Activated CD4-positive, alpha-beta memory T cell treated with anti-CD3 and anti-CD28 coated beads for 36 hours (primary cell): ENCODE measurements at places on chromosomes 12 and 14. TPM values are rescaled to one million over a fixed set of nuclear protein-coding genes. Genes with fewer than 3 reads are reported as not detected.

LMNTD1 gene
- not detected for total RNA-seq

RDH5 gene
- 7.0 TPM for total RNA-seq

RNASE3 gene
- not detected for total RNA-seq

KRT78 gene
- not detected for total RNA-seq

DDHD1 gene
- 40.6 TPM for total RNA-seq

SYNDIG1L gene
- not detected for total RNA-seq

FITM1 gene
- total RNA-seq = 0.86 TPM

DNA sequence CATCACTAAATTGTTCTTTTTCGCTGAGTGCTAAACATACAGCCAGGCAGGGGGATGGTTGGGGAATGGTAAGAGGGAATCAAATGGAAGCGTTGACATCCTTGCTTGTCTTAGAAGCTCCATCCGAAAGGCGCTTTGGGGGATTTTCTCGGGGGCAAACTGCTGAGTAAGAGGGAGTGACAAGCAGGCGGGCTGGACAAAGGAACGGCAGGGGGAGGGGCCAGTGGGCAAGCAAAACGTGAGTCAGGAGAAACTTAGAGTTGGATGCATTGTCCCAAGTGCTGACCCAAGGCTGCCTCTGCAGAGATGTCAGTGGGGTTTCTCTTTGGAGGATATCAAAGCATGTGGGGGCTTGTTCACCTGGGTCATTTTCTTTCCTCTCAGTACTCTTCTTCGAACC is 480.5 kb downstream of the VRK1 start:
- no peak for DNase-seq
- no peak overlapping the region for H3K27ac ChIP-seq
- peaks cover 13% of the 10 kb centered on the region for H3K4me1 ChIP-seq

DNA sequence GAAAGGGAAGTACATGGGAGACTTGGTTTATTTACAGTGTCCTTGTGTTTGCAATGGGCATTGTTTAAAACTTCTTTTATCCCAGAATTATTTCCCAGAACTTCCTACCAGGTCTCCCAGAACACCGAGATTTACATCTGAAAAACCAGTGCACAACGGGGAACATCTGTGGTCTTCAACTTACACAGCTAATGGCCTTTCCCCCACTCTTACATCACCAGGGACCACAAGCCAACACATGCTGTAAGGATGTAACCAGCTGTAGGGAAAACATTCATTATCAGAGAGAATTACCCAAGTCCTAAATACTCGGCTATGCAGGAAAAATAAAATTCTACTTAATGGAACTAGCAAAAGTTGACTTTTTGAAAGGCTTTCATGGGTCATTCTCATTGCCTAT is 267.6 kb downstream of the DUSP6 start:
- peaks cover 1% of the 10 kb centered on the region for H3K36me3 ChIP-seq
- no peak for DNase-seq
- H3K27ac ChIP-seq = no peak overlapping the region
- H3K27me3 ChIP-seq = peaks cover 6% of the 10 kb centered on the region

DNA sequence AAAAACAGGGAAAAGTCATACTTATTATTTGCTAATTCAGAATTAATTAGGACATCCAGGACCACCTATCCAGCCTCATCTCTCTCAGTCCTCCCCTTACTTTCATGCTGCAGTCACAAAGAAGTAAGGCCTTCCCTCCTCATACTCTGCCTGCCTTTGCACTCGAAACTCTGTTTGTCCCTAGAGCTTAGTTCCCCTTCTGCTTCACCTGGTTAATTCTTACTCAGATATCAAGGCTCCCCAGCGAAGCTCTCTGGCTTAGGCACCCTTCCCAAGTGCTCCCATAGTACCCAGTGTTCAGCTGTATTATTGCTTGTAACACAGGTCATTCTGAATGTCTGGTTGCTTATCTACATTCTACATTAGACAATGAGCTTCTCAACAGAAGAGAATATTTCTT is 81.3 kb downstream of the ERGIC2 start:
- no peak for DNase-seq
- H3K4me3 ChIP-seq = no peak overlapping the region
- H3K4me1 ChIP-seq = no peaks in the 10 kb centered on the region
- H3K36me3 ChIP-seq = no peaks in the 10 kb centered on the region

DNA sequence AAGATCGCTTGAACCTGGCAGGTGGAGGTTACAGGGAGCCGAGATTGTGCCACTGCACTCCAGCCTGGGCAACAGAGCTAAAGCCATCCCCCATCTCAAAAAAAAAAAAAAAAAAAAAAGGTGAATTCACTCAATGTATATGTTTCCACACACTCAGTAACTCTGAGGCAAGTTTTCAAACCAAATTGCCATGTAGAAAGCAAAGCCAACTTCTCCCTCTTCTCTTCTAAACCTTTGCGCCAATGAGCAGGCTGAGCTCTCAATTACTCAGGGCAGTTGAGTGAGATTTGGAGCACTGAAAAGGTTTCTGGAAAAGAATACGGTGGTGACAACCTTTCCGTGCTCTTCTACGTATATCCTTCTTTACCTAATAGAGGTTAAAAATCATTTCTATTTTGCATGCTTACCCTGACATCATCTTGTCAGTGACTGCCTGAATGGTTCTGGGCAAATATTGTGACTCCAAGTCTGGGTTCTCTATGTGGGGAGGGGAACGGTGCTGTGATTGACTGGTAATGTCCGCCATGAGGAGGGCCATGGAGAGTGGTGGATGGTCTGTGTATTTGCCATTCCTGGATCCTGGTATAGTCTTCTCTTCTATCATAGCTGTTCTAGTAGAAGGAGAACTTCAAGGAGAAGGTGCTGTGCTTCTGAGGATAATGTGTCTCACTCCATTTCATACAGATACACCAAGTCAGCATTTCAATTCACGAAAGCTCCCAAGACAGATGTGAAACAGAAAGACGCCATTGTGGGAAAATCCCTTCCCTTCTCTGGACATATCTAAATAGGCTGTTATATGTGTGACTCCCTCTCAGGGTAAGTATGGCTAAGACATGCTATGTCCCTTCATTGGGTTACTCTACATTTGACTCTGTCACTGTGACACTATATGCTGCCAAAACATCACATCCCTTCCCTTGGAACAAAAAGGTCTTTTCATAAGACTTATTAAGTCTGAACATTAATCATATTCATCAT is 46.2 kb upstream of the MED13L start:
- no peaks in the 10 kb centered on the region for H3K27me3 ChIP-seq
- H3K27ac ChIP-seq = no peak overlapping the region
- no peak for DNase-seq
- no peaks in the 10 kb centered on the region for H3K36me3 ChIP-seq

GRCh38 chr12:3646561-3647241 is 106.2 kb downstream of the CRACR2A start:
- H3K27ac ChIP-seq = no peak overlapping the region
- DNase-seq = no peak
- no peaks in the 10 kb centered on the region for H3K27me3 ChIP-seq
- peaks cover 22% of the 10 kb centered on the region for H3K36me3 ChIP-seq
- no peak overlapping the region for H3K4me3 ChIP-seq
- H3K4me1 ChIP-seq = no peaks in the 10 kb centered on the region

GRCh38 chr12:34402228-34402898 is 380.1 kb downstream of the ALG10 start:
- no peaks in the 10 kb centered on the region for H3K4me1 ChIP-seq
- H3K27me3 ChIP-seq = no peaks in the 10 kb centered on the region
- DNase-seq = peak; percentile 5
- no peak overlapping the region for H3K4me3 ChIP-seq
- H3K36me3 ChIP-seq = no peaks in the 10 kb centered on the region

DNA sequence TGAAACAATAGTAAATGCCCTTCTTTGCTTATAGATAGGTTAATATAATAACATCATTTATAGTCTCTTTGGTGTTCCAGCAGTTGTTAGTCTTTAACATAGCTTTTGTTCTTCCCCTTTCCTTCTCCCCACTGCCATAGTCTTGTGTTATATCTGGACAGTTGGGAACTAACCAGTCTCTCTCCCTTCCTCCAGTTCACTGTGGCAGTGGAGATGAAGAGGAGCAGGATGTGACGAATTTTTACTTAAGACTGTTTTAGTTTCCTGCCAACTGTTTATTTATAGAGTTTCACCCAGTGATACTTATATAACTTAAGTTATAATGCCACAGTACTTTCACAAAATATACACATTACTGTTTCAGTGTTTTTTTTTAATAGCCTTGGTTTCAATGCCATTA is 277.4 kb downstream of the PDZRN4 start:
- DNase-seq = no peak
- no peak overlapping the region for H3K27ac ChIP-seq
- H3K4me1 ChIP-seq = no peaks in the 10 kb centered on the region
- H3K27me3 ChIP-seq = no peaks in the 10 kb centered on the region
- H3K36me3 ChIP-seq = no peaks in the 10 kb centered on the region
- no peak overlapping the region for H3K4me3 ChIP-seq

GRCh38 chr12:123389560-123390351 is 5.8 kb downstream of the KMT5A start:
- peak; percentile 45 for DNase-seq
- no peaks in the 10 kb centered on the region for H3K27me3 ChIP-seq
- peak overlapping the region; percentile 79 for H3K4me3 ChIP-seq
- peak overlapping the region; percentile 67 for H3K27ac ChIP-seq
- H3K36me3 ChIP-seq = peaks cover 35% of the 10 kb centered on the region
- H3K4me1 ChIP-seq = peaks cover 40% of the 10 kb centered on the region

GRCh38 chr12:4723226-4723625 is 3.0 kb downstream of the GALNT8 start:
- no peaks in the 10 kb centered on the region for H3K4me1 ChIP-seq
- no peak overlapping the region for H3K27ac ChIP-seq
- H3K36me3 ChIP-seq = no peaks in the 10 kb centered on the region
- peaks cover 18% of the 10 kb centered on the region for H3K27me3 ChIP-seq

DNA sequence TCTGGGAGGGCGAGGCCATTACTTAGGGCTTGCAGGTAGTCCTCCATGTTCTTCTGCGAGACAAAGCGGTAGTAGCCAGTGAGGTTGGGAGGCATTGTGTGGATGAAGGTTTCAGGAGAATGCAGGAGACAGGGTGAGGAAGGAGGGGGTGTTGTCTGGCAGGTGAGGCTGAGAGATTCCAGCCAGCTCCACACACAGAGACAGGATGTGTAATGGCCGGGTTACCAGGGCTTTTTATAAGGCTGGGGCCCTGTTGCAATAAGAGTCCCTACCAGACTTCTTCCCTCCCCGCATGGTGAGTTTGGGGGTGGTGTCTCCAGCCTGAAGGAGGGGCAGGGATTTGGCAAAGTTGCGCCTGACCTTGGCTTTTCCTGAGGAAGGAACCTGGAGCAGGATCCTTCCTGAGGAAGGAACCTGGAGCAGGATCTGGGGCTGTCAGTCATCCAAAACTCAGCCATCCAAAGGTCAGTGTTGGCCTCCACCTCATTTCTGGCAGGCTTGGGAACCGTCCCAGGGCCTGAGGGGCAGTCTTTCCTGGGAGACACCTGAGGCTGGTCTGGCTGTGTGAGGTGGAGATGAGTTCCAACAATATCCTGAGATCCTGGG is at the start of gene RBP5:
RBP5 (minus strand) TSS at position 209 of the 606 bp plus-strand sequence; CDS start at position 95, 114 bp downstream.
- H3K36me3 ChIP-seq = no peaks in the 10 kb centered on the region
- no peaks in the 10 kb centered on the region for H3K27me3 ChIP-seq
- DNase-seq = no peak
- peak within 1 kb of the TSS; percentile 87 for H3K4me3 ChIP-seq
- peak within 1 kb of the TSS; percentile 65 for H3K27ac ChIP-seq

- peak overlapping the region; percentile 87 for H3K27ac ChIP-seq
- H3K4me1 ChIP-seq = peaks cover 12% of the 10 kb centered on the region
- no peaks in the 10 kb centered on the region for H3K27me3 ChIP-seq
- no peaks in the 10 kb centered on the region for H3K36me3 ChIP-seq
- DNase-seq = no peak
These were observed 44.5 kb downstream of the LRRC9 start for GRCh38 chr14:59964251-59965007.

- no peak overlapping the region for H3K27ac ChIP-seq
- peaks cover 20% of the 10 kb centered on the region for H3K27me3 ChIP-seq
- peak; percentile 15 for DNase-seq
- H3K4me3 ChIP-seq = peak overlapping the region; percentile 74
These were observed 459 bp downstream of the ITGA7 start for GRCh38 chr12:55707219-55707671.

GRCh38 chr12:4135919-4136605 is 137.5 kb upstream of the CCND2 start:
- no peaks in the 10 kb centered on the region for H3K27me3 ChIP-seq
- peak; percentile 91 for DNase-seq
- H3K4me1 ChIP-seq = peaks cover 52% of the 10 kb centered on the region
- peak overlapping the region; percentile 13 for H3K4me3 ChIP-seq
- H3K36me3 ChIP-seq = peaks cover 2% of the 10 kb centered on the region

- DNase-seq = no peak
- no peaks in the 10 kb centered on the region for H3K27me3 ChIP-seq
- no peak overlapping the region for H3K4me3 ChIP-seq
- no peak overlapping the region for H3K27ac ChIP-seq
- no peaks in the 10 kb centered on the region for H3K4me1 ChIP-seq
- no peaks in the 10 kb centered on the region for H3K36me3 ChIP-seq
These were observed 93.7 kb upstream of the USP15 start for GRCh38 chr12:62166525-62166924.

DNA sequence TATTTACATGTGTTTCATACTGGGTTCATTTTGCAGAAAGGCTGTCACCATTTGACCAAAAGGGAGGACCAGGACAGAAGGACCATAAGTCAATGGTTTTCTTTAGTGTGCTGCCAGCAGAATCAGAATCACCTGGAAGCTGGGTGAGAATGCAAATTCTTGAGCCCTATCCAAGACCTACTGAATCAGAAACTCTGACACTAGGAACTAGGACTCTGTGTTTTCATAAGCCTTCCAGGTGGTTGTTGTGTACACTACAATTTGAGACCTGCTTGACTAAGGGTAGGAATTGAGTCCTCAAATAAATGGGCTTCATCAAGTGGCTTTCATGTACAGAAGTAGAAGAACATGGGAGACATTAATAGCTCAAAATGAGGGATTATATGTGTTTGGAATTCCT is 32.2 kb downstream of the PDE6H start:
- DNase-seq = no peak
- no peak overlapping the region for H3K4me3 ChIP-seq
- H3K36me3 ChIP-seq = no peaks in the 10 kb centered on the region
- no peak overlapping the region for H3K27ac ChIP-seq
- peaks cover 32% of the 10 kb centered on the region for H3K27me3 ChIP-seq
- no peaks in the 10 kb centered on the region for H3K4me1 ChIP-seq

GRCh38 chr12:108103087-108103486 is 26.0 kb upstream of the WSCD2 start:
- H3K27ac ChIP-seq = no peak overlapping the region
- no peak for DNase-seq
- H3K4me3 ChIP-seq = no peak overlapping the region
- H3K36me3 ChIP-seq = no peaks in the 10 kb centered on the region

GRCh38 chr12:42094277-42094676 is 50.4 kb downstream of the GXYLT1 start:
- no peak overlapping the region for H3K27ac ChIP-seq
- peaks cover 34% of the 10 kb centered on the region for H3K4me1 ChIP-seq
- H3K27me3 ChIP-seq = no peaks in the 10 kb centered on the region
- peak; percentile 27 for DNase-seq

- DNase-seq = no peak
- H3K27ac ChIP-seq = no peak overlapping the region
- peaks cover 50% of the 10 kb centered on the region for H3K36me3 ChIP-seq
- H3K4me3 ChIP-seq = no peak overlapping the region
- no peaks in the 10 kb centered on the region for H3K27me3 ChIP-seq
- H3K4me1 ChIP-seq = peaks cover 5% of the 10 kb centered on the region
These were observed 7.5 kb upstream of the ACTR6 start for GRCh38 chr12:100193085-100193484.
